ENCODE measurements at places on chromosomes 6 and 20. TPM values are rescaled to one million over a fixed set of nuclear protein-coding genes. Genes with fewer than 3 reads are reported as not detected.

DNA sequence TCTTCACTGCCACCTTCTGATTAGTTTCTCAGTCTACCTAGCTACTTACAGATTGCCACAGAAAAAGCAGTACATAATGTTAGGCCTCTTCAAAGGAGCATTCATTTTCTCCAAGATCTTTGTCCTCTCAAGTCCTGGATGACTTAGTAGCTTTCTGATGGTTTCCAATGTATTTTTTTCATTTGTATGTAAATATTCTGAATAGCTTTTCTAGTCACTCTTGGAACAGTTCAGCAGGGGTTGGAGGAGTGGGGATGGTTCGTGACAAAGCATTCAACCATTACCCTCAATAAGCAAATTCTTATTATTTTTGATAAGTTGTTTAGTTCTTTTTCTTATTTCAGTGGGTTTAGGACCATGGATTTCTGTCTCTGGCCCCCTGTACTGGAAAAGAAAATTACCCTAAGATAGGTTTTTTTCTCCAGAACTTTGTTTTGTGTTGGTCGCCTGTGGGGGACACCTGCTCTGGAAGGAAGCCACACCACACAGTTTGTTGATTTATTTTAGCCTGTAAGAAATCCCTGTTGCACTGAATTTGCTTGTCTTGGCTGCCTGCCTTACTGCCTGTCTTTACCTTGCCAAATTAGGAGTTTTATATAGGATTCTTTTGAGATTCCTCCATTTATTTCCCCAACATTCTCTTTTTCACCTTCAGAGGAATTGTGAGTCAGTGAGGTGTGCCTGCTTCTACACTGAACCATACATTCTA is 247.9 kb downstream of the RFPL4B start:
- no peak overlapping the region for H3K27ac ChIP-seq
- no peak overlapping the region for H3K4me3 ChIP-seq
- DNase-seq: no peak
- H3K4me1 ChIP-seq: no peaks in the 10 kb centered on the region

DNA sequence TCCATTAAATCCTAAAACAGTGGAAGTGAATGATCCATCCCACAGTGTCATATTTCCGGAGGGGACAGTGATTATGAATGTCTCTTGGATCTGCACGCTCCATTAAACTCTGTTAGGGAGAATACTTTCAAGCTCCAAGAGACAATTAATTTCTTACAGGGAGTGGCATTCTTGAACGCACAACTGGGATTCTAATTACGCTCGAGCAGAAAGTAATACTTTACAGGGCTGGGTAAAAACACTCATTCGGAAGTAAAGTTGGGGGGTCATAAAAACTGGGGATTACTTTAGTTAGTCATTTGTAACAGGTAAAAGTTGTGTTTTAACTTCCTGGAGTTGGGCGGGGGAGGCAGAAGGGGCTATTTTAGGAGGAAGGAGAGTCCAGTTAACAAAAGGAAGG is 151.8 kb downstream of the ZFP64 start:
- no peaks in the 10 kb centered on the region for H3K27me3 ChIP-seq
- no peaks in the 10 kb centered on the region for H3K36me3 ChIP-seq
- H3K4me3 ChIP-seq: no peak overlapping the region
- no peak overlapping the region for H3K27ac ChIP-seq

DNA sequence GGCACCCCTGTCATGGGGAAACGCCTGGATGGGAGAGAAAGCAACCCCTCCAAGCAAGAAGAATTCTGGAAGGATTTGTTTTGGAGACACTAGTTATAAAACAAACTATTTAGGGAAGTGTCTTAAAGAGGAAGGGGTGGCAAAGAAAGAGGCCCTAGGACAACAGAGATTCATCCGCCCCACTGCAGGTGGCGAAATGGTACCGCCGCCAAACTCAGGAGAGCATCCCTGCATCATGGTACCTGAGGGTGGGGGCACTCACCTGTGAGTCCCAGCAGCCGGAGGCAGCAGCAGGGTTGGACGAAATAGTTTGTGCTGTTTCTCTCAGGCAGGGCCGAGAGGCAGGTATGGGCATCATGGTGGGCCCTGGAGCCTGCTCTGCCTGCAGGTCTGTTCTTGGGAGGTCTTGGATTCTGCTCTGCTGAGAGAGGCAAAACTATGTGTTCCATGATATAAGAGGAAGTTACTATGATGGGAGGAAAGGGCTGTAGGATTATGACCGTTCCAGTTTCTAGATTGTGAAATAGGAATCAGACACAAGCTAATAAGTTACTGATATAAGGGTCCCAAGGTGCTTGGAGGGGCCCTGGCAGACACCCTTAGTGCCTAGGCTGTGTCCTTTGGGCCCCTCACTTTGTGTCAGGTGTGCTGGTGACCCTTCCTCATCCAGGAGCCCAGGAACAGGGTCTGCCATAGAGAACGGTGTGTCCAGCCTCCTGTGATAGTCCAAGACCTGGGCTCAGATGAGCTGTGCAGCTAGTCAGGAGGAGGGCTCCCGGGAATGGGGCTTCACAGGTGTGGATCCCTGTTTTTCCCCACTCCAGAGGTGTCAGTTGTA is 20.4 kb downstream of the SIRPD start:
- no peak overlapping the region for H3K4me3 ChIP-seq
- no peaks in the 10 kb centered on the region for H3K27me3 ChIP-seq
- no peak for DNase-seq
- H3K36me3 ChIP-seq: no peaks in the 10 kb centered on the region

DNA sequence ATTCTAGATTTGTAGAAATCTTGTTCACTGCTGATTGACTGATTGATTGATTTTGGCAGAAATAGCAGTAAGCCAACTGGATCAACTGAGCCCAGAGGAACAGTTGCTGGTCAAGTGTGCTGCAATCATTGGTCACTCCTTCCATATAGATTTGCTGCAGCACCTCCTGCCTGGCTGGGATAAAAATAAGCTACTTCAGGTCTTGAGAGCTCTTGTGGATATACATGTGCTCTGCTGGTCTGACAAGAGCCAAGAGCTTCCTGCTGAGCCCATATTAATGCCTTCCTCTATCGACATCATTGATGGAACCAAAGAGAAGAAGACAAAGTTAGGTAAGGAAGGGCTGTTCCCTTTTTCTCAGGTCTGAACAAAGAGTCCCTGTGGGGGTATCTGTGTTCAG is 31.2 kb downstream of the TREML1 start:
- no peak overlapping the region for H3K4me3 ChIP-seq
- H3K27ac ChIP-seq: no peak overlapping the region
- H3K27me3 ChIP-seq: no peaks in the 10 kb centered on the region
- no peak for DNase-seq
- no peaks in the 10 kb centered on the region for H3K36me3 ChIP-seq

- no peak overlapping the region for H3K27ac ChIP-seq
- H3K36me3 ChIP-seq: no peaks in the 10 kb centered on the region
- no peak for DNase-seq
- H3K4me1 ChIP-seq: peaks cover 4% of the 10 kb centered on the region
- H3K4me3 ChIP-seq: no peak overlapping the region
- no peaks in the 10 kb centered on the region for H3K27me3 ChIP-seq
These were observed 574.4 kb downstream of the RNF144B start for GRCh38 chr6:18961566-18961965.

GRCh38 chr6:149055195-149055899 is 262.2 kb upstream of the TAB2 start:
- no peaks in the 10 kb centered on the region for H3K27me3 ChIP-seq
- H3K36me3 ChIP-seq: no peaks in the 10 kb centered on the region
- no peak overlapping the region for H3K4me3 ChIP-seq
- no peak overlapping the region for H3K27ac ChIP-seq
- H3K4me1 ChIP-seq: no peaks in the 10 kb centered on the region

DNA sequence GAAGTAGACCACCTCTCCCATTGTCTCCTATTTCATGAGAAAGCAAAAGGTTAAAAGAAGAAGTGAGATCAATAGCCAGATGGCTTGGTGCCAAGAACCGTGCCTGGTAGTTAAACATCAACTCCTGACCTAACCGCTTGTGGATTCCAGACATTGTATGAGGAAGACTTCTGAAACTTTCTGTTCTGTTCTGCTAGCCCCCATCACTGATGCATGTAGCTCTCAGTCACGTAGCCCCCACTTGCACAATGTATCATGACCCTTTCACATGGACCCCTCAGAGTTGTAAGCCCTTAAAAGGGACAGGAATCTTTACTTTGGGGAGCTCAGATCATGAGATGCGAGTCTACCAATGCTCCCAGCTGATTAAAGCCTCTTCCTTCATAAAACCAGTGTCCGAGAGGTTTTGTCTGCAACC is 301.2 kb downstream of the RNGTT start:
- H3K27me3 ChIP-seq: no peaks in the 10 kb centered on the region
- no peak overlapping the region for H3K27ac ChIP-seq
- peak overlapping the region; percentile 15 for H3K4me3 ChIP-seq
- H3K36me3 ChIP-seq: no peaks in the 10 kb centered on the region

TMEM244 gene
- total RNA-seq: not detected

DNA sequence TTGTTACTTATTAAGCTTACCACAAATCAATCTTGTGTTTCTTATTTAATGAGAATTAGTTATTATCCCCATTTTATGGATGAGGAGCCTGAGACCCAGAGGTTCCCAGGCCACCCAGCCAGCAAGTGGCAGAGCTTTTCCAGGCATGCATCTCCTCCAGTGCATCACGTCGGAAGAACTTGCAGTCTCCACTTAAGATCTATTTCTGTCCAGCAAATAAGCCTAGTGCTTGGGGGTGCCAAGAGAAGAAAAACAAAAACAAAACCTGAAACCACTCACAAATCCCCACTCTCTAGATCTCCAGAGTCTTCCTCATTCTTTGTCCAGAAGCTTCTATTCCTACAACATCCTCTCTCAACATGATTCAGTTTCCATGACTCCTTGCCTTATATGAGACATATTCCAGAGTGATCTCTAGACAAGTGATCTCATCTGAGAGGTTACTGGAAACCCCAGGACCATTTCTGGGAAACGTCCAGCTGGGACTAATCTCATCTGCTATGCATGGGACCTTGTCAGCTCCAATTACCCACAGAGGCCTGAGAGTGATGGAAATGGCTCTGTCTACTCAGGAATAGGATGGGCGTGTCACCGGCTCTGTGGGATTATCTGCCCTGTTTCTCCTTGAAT is 4.1 kb downstream of the GUCA1B start:
- no peak for DNase-seq
- peaks cover 3% of the 10 kb centered on the region for H3K4me1 ChIP-seq
- H3K4me3 ChIP-seq: no peak overlapping the region
- no peaks in the 10 kb centered on the region for H3K36me3 ChIP-seq
- H3K27ac ChIP-seq: no peak overlapping the region

- H3K4me1 ChIP-seq: no peaks in the 10 kb centered on the region
- H3K27ac ChIP-seq: no peak overlapping the region
- no peak overlapping the region for H3K4me3 ChIP-seq
- H3K27me3 ChIP-seq: no peaks in the 10 kb centered on the region
- DNase-seq: no peak
- peaks cover 94% of the 10 kb centered on the region for H3K36me3 ChIP-seq
These were observed 30.6 kb downstream of the ELMO2 start for GRCh38 chr20:46375771-46376170.

DNA sequence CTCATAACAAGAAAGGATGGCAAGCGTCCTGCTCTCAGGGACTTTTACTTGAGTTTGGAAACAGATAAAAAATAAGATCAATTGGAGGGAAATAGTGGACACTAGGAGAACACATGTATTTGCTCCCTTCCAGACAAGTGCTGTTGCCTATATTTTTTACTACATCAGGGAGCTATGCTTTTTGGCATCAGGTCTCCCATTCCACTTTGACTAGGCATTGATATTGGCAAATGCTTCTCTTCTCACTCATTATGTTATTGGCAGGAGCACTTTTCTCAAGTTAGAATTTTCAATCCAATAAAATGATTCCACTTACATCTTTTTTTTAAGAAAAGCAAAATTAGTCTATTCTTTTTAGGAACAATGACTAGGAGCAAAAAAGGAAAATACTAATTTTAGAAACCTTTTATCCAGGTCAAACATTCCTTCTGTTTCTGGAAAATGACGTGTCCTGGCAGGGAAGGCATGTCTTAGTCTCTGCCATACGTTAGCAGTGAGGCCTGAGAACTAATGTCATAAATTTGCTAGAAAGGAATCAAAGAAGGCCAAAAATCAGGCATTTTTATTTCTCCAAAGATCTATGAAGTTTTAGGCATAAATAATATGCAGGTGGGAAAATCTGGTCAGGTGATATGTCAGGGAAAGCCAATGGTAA is 21.4 kb downstream of the BCAS1 start:
- no peak overlapping the region for H3K27ac ChIP-seq
- no peaks in the 10 kb centered on the region for H3K27me3 ChIP-seq
- no peak overlapping the region for H3K4me3 ChIP-seq
- H3K4me1 ChIP-seq: no peaks in the 10 kb centered on the region
- DNase-seq: no peak

GRCh38 chr6:149901444-149902140 is 3.7 kb upstream of the RAET1E start:
- H3K27me3 ChIP-seq: peaks cover 13% of the 10 kb centered on the region
- no peaks in the 10 kb centered on the region for H3K36me3 ChIP-seq
- no peak for DNase-seq
- no peak overlapping the region for H3K27ac ChIP-seq

- no peaks in the 10 kb centered on the region for H3K36me3 ChIP-seq
- H3K27me3 ChIP-seq: no peaks in the 10 kb centered on the region
- no peak for DNase-seq
- no peak overlapping the region for H3K4me3 ChIP-seq
These were observed 90.2 kb upstream of the QKI start for GRCh38 chr6:163324326-163324687.

NECAB3 gene
- total RNA-seq: 92.3 TPM

- H3K36me3 ChIP-seq: no peaks in the 10 kb centered on the region
- H3K4me1 ChIP-seq: no peaks in the 10 kb centered on the region
- peak within 1 kb of the TSS; percentile 84 for H3K4me3 ChIP-seq
- peak; percentile 88 for DNase-seq
- H3K27me3 ChIP-seq: peaks cover 17% of the 10 kb centered on the region
- no peak within 1 kb of the TSS for H3K27ac ChIP-seq
These were observed at the start of gene RGS19 for GRCh38 chr20:64079273-64080012. TSS of gene RGS19 (minus strand) at chr20:64079518. CDS start at chr20:64076886, 2,632 bp downstream.

GRCh38 chr6:64679416-64679815 is 1027.6 kb downstream of the EYS start:
- DNase-seq: no peak
- no peaks in the 10 kb centered on the region for H3K36me3 ChIP-seq
- no peaks in the 10 kb centered on the region for H3K4me1 ChIP-seq
- no peak overlapping the region for H3K27ac ChIP-seq

KIAA1586 gene
- total RNA-seq: 16.8 TPM

DNA sequence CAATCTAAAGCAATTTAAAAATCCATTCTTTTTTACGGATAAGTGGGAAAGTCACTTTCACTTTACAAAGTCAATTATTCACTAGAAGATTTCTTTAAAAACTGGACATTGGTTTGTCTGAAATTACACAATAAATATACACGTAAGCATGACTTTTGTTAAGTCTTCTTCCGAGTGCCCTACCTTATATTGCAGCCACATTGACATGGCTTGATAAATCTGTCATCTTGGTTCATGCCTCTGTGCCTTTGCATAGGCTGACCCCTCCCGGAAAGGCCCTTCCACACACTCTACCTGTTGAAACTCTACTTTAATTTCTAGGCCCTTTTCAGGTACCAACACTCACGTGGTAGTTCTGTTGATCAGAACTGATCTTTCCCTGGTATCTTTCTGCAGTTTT is 104.1 kb downstream of the SH3BGRL2 start:
- no peak overlapping the region for H3K4me3 ChIP-seq
- DNase-seq: no peak
- no peaks in the 10 kb centered on the region for H3K27me3 ChIP-seq
- no peaks in the 10 kb centered on the region for H3K4me1 ChIP-seq
